ENCODE measurements at places on chromosomes 4 and X. TPM values are rescaled to one million over a fixed set of nuclear protein-coding genes. Genes with fewer than 3 reads are reported as not detected.

SYTL4 gene
- 14.8 TPM for total RNA-seq

RPL9 gene
- total RNA-seq = 3,479 TPM

GNRHR gene
- total RNA-seq = not detected

GRIA3 gene
- not detected for total RNA-seq

UCHL1 gene
- 373 TPM for total RNA-seq
